NCI-H345 (cell line): ENCODE measurements at places on chromosomes 12 and 14.

- DNase-seq: no peak
Observed at GRCh38 chr12:22677781-22678574, 53.0 kb downstream of the ETNK1 start.

DNA sequence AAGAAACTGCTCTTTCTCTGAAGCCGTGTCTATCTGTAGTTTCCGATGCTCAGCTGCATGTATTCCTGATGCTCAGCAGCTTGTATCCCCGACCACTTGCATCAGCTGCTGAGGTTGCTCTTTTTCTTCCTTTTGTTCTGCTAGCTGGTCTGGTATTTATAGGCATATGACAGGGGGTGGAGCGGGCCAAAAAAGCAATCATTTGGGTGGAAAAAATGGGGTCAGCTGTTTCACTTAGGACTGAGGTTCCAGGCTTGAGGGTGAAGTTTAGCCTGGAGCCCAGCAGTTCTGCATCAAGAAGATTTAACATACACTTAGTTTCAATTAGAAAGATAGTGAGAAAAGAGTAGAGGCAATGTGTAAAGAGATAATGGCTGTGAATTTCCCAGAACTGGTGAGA, 23.6 kb upstream of the AMN1 start:
- DNase-seq: no peak

GRCh38 chr12:16150276-16150675, 127.2 kb downstream of the SLC15A5 start:
- DNase-seq: no peak

GRCh38 chr14:105887692-105888091, 361.3 kb downstream of the TMEM121 start:
- no peak for DNase-seq

DNA sequence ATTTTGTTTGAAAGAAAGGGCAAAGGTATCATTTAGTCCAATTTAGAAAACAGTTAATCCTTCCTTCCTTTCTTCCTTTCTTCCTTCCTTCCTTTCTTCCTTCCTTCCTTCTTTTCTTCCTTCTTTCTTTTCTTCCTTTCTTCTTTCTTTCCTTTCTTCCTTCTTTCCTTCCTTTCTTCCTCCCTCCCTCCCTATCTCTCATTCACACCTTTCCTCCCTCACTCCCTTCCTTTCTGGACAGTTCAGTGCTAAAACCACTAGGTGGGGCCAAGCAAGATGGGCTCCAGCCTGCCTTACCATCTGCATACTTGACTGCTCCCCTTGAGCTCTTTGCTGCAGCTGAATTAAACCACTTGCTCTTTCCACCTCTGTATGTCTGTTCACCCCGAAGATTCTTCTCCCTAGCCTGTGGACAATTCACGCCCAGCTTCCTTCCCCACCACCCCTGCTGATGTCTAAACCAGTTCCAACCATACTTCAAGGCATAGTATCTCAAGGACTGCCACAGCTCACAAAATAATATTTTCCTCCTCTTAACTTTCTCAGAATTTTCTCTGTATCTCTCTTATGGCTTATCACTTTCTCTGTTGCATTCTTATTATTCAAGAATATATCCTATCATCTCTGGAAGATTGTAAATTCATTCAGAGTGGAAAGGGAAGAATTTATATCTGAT, 78.0 kb downstream of the DBX2 start:
- DNase-seq: no peak

- DNase-seq: no peak
Observed at GRCh38 chr12:6538420-6539313, 4.3 kb downstream of the GAPDH start.

DNA sequence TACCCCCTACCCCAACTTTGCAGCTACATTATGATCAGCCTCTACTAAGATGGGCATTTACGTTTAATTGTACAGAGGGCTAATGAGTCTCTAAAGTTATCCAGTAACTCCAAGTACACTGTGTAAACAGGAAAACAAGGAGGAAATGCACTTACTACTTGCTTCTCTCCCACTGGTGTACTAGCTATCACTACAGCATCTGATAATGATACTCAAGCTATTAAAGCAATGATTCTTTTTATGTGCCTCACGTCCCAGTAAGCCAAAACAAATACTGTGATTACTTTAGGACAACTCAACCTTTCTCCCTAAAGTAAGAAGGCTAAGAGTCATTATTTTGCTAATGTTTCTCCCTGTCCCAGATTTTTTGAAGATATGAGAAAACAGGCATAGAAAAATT, 128.6 kb upstream of the CCDC175 start:
- no peak for DNase-seq

GRCh38 chr14:76773188-76773885, 12.1 kb downstream of the VASH1 start:
- no peak for DNase-seq

DNA sequence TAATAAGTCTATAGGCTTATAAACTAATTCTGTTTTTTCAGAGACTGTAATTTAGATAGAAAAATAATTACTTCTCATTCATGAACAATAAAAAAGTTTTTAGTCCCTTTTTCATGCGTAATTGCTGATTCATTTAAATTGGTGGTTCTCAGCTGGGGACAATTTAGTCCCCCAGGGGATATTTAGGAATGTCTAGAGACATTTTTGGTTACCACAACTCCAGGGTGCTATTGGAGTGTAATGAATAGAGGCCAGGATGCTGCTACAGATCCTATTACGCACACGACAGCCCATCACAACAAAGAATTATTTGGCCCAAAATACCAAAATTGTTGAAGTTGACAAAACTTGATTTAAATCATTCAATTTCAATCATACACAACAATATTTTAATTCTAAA, 22.8 kb upstream of the VCPKMT start:
- DNase-seq: no peak

GRCh38 chr12:87529413-87529812, 499.8 kb downstream of the C12orf50 start:
- peak; percentile 16 for DNase-seq

DNA sequence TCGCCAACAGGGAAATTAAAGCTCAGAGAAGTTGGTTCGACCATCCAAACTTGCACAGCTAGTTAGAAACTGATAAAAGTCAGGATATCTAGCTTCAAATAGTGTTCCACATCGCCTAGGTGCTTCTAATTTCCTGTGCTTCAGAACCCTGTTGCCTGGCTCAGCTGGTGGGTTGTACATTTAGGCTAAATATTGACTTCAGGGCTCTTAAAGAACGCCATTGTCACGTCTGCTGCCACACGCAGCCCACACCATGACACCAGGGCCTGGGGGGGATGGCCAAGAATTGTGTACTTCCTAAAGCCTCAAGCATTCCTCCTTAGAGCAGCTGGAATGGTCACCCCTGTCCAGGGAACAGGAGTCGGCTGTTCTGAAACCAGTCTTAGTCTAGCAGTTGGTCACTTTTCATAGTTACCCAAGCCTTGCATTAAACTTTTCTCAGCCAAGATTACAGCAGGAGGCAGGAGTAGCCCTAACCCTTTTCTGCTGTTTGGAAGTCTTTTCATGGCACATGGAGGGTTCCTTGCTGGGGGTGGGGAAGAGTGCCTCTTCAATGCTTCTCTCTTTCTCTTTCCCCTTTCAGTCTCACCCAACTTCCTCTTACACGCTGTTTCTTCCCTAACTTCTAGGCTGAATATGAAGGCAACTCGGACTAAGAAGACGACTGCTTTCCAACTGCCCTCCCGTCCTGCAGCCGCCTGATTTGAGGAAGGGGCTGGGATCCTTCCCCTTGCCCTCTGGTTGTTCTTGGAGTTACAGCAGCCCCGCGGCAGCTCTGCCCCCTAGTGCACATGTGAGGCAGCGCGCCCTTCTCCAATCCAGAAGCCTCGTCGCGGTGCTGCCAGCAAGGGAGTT, 17.1 kb downstream of the FOS start:
- DNase-seq: peak; percentile 76

GRCh38 chr12:4275016-4275869, 1.7 kb downstream of the CCND2 start:
- DNase-seq: no peak

DNA sequence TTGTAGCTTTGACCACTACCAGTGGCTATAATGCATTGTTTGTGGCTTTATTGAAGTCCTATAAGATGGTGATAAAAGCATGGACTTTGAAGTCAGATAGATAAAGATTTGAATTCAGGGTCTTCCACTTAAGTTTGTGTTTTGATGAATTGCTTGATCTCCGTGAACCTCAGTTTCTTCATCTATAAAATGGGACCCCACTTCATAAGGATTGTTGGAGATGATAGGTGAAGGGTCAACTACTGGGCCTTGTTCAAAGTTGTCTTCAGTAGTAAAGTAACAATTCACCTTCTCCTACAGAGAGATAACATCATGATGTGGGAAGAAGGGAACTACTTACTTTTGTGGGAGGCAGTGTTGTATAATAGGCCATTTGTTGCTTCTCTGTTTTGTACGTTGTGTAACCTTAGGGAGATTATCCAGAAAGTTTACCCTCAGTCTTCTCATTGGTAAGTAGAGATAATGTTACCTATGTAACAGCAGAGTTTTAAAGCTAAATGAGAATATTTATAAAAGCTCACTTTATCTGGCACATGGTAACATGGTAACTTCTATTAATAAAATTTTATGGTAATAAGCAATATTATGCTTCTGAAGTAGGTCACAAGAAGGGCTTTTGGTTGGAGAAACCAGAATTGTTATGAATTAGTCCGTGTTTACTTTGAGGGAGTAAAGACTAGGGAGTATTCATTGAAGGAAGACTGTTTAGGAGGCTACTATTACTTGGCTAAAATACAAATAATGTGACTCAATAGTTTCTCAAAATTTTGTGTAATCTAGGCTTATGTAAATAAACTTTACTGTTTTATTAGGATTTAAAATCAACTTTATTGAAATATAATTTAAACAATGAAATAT, 15.1 kb downstream of the ADIPOR2 start:
- DNase-seq: no peak

DNA sequence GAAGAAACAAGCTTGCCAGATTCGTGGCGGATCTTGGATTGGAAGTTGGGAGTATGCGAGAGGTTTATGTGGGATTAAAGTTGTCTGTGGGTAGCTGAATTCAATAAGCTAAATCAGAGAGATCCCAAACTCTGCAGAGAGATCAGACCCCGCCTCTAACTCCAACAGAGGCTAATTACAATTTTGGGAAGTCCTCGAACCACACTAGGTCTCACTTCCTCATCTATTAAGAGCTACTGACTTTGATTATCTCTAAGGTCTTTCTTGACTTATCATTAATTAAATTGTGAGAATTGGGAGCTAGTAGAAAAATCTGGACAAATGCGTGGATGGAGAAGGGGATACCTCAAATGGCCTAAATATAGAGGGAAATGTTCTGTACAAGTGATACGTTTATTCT, 9.1 kb downstream of the NTF3 start:
- no peak for DNase-seq

DNA sequence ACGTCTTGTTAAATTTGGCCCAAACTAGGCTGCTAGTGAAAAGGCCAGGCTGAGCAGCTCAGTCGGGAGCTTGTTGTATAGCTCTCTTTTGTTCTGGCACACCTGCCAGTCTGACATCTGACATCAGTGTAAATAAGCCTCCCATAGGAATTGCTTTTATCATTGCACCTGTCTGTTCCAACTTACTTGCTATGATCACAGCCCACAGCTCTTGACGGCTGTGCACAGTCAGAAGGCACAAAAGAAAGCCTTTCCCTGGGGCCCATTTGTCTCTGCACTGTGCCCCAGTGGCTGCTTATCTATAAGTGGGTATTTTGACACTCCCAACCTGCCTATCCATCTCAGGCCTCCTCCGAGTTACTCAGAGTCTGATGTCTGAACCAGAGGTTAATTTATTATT, 324.5 kb downstream of the NUAK1 start:
- DNase-seq: peak; percentile 99

DNA sequence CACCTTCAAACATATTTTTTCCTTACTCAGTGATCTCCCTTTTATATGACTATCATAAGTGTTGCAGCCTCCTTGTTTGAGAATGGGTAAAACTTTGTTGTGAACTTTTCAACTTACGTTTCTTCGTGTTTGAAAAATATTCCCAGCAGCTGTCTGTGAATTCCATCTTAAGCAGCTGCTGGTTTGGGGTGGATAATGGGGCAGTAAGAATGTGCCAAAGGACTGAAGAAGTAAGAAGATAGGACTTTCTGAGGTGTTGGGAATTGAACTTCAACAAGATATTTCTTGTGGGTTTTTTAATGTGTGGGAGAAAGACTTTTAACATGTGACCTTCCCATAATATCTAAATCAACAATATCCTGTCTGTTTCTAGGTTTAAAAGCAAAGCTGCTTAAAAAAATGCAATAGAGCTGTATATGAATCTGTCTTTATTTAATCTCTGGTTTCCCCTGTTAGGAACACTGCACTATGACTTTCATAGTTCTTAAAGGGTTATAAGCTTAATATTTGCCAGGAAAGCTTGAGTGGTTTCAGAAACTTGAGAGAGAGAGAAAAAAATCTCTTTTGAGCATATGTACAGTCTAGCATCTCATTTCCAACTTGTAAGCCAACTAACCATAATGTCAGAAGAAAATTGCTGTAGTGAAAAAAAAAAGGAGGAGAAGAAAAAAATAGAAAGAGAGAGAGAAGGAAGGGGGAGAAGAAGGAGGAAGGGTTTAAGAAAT, 1659.2 kb upstream of the FLRT2 start:
- no peak for DNase-seq

GRCh38 chr14:75294649-75295033, 16.0 kb downstream of the FOS start:
- DNase-seq: no peak

DNA sequence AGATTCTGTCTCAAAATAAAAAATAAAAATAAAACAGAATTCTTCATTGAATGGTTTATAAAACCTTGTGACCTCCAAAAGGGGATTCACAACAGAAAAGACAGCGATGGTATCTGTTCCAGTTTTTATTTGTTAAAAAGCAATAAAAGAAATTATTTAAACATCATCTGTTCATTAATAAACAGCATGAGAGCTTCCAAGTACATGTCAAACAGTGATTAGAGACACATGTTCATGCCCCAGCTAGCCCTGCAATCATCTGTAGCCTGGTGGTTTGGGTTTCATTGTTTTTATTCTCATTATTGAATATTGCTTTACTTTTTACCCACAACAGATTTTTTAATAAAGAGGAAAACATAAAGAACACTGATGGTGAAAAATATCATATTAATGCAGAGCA, 173.3 kb downstream of the ANO2 start:
- DNase-seq: no peak

- no peak for DNase-seq
Observed at GRCh38 chr14:105914738-105915385, 388.5 kb downstream of the TMEM121 start.

DNA sequence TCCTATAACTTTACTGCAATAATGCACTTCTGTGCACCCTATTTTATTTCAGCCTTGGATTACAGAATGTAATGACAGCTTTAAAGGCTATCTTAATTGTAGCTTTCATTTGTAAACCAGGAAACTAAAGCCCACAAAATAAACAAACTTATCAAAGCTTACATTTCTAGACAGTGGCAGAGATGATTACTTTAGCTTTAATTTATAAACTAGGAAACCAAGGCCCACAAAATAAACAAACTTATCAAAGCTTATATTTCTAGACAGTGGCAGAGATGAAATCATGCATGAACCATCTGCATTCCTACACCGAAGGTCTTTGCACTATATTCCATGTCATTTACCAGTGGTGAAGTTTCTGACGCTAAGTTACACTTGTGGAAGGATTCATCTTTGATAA, 74.4 kb downstream of the PRKD1 start:
- DNase-seq: no peak

- DNase-seq: no peak
Observed at GRCh38 chr12:74490390-74491064, 47.1 kb upstream of the ATXN7L3B start.

- DNase-seq: no peak
Observed at GRCh38 chr14:96400495-96400894, 8.6 kb downstream of the AK7 start.

GRCh38 chr14:77045238-77046162, 17.0 kb upstream of the IRF2BPL start:
- no peak for DNase-seq
